Activated T-cell treated with anti-CD3 and anti-CD28 coated beads, Interleukin-2, amount 50 U/mL, for 1 hour (primary cell): ENCODE measurements at places on chromosomes 6 and 20.

GRCh38 chr20:1274485-1275311, 8.6 kb downstream of the SNPH start:
- DNase-seq = no peak

GRCh38 chr6:193180-193579, 99.1 kb upstream of the DUSP22 start:
- DNase-seq = no peak

GRCh38 chr6:158684311-158684710, 34.5 kb downstream of the SYTL3 start:
- DNase-seq = peak; percentile 57

DNA sequence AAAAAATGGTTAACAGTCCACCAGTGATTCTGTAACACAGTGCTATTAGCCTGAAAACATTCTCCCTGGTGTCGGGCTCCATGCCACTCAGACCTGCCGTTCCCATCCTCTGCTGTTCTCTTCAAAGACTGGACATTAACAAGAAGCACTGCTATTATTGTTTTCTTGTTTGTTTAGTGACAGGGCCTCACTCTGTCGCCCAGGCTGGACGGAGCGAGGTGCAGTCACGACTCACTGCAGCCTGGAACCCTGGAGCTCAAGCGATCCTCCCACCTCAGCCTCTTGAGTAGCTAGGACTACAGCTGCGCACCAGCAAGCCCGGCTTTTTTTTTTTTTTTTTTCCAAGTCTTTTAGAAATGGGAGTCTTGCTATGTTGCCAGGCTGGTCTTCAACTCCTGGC, 9.6 kb downstream of the RMND1 start:
- DNase-seq = no peak

- DNase-seq = no peak
These were observed 71.3 kb downstream of the EFHC1 start for GRCh38 chr6:52491203-52492069.

DNA sequence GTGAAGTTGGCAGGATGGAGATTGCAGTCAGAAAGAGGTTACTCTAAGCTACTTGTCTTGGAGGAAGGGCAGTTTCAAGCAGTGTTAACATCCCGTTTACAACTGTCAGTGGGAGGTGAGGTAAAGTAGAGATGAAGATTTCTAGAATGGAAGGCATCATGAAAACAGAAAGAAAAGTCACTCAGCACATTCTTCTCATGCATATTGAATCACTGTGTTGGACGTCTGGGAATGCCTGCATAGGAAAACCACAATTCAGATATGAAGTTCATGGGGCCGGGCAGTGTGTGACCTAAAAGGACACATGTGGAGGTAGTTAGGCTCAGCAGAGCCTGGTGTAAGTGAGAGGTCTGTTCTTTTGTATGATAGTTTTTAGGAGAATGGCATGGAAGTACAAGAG, 73.5 kb upstream of the LAMP5 start:
- DNase-seq = no peak

GRCh38 chr6:39849764-39850163, 57.6 kb downstream of the DAAM2 start:
- no peak for DNase-seq

DNA sequence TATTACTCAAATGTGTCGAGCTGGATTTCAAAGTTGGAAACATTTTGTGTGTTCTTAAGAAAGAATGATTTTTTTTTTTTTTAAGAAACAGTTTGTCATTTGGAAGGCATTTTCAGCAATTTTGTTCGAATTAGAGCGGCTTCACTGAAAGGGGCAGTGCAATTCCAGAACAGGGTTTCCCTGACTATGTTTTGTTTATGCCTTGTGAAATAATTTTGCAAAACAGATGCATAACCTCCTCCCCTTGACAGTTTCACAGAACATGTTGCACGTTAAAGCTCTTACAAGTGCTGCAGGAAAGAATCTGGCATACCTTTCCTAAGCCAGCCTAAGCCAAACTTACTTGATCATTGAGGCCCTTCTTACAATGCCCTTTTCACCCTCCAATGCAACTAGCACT, 216.0 kb upstream of the SSTR4 start:
- no peak for DNase-seq

GRCh38 chr20:59825944-59826759, 107.3 kb downstream of the SYCP2 start:
- no peak for DNase-seq
